CD4-positive, alpha-beta T cell (primary cell): ENCODE measurements at places on chromosomes 3 and 15.

DNA sequence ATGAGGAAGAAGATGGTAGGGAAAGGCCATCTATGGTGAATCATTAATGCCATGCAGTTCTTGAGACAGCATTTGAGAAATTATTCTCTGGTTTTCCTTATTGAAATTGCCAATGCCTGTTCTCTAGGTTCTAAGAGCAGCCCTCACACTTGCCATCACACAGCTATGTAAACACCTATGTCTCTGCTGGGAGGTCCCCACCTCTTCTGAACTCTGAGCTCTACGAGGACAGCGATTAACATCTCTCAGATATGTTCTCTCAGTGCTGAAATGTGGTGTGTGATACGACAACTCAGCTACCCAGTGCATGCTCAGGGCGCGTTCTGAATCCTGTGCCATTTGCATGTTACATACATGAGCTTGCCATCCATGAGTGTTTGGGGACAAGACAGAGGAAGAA, 131.3 kb upstream of the CTDSPL start:
- no peak for DNase-seq

- DNase-seq = peak; percentile 67
Observed at GRCh38 chr15:73700041-73700842, 16.1 kb downstream of the CD276 start.

DNA sequence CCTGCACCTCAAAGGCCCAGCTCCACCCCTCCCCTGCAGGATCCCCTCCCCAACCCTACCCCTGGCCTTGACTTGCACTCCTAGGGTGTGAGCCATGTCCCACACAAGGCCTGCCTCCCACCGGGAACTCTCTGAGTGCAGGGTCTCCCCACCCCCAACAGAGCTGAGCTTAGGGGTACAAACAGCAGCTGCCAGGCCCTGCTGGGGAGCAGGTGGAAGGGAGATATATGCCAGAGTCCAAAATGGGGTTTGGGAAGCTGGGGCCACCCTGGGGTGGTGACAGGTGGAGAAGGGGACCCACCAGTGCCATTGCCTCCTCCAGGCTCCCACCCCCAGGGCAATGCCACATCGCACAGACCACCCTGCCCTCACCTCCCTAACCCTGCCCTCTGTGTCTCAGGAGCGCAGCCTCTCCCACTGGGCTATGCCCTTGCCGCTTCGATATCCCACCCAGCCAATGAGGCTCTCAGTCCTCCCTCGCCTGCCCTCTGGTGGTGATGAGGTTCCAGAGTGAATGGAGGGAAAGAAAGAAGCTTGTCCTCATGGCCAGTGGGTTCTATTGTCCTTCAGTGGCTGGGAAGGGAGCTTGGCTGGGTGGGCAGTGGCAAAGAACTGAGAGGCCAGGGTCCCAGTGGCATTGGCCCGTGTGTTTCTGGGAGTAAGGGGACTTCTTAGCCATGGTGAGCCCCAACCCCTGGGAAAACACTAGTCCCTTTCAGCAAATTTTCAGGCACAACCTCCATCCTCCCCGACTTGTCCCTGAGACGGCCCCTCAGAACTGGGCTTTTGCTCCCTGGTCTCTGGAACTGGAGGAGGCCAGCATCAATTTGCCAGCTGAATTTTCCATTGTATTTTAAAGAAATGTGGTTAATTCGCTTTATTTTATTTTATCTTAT, 46.8 kb downstream of the CYP11A1 start:
- DNase-seq = peak; percentile 26

GRCh38 chr3:186035277-186035676, 73.6 kb downstream of the ETV5 start:
- DNase-seq = no peak
